ENCODE measurements at places on chromosomes 5 and 9. TPM values are rescaled to one million over a fixed set of nuclear protein-coding genes. Genes with fewer than 3 reads are reported as not detected.

The MARCOL gene
- not detected for total RNA-seq

The MORN5 gene
- total RNA-seq = not detected

The SH3GL2 gene
- total RNA-seq = not detected

The PCDHB10 gene
- 1.0 TPM for total RNA-seq

The SUSD3 gene
- total RNA-seq = 0.09 TPM

The GMCL2 gene
- total RNA-seq = not detected

The ALDH1A1 gene
- total RNA-seq = 118 TPM

The ENTPD8 gene
- not detected for total RNA-seq

The TRMT10B gene
- 1.8 TPM for total RNA-seq

The SCGB3A2 gene
- not detected for total RNA-seq

The CCDC171 gene
- total RNA-seq = 0.81 TPM

Measured in endothelial cell of coronary artery (primary cell).